Bladder microvascular endothelial cell (primary cell): ENCODE measurements at places on chromosomes 5 and 9. TPM values are rescaled to one million over a fixed set of nuclear protein-coding genes. Genes with fewer than 3 reads are reported as not detected.

Gene ANKS6
- total RNA-seq: 6.8 and 11.1 TPM in 2 replicates

Gene PCDHGA3
- total RNA-seq: 0.32 and 0.82 TPM in 2 replicates

Gene BRINP1
- total RNA-seq: 0.06 and 0.16 TPM in 2 replicates

Gene CMYA5
- total RNA-seq: 0.06 TPM in 1 of 2 replicates, not detected in the other

Gene SPATA31C1
- total RNA-seq: not detected in 2 replicates

Gene DAP
- total RNA-seq: 23.2 and 35.0 TPM in 2 replicates

Gene SLC1A3
- total RNA-seq: 0.06 and 0.49 TPM in 2 replicates

Gene PCDHA9
- total RNA-seq: 0.06 TPM in 1 of 2 replicates, not detected in the other

Gene MED27
- 8.7 and 12.5 TPM in 2 replicates for total RNA-seq

Gene CEL
- total RNA-seq: under 0.01 and 0.44 TPM in 2 replicates

Gene ARHGEF39
- 0.65 and 1.5 TPM in 2 replicates for total RNA-seq

Gene PRDM9
- not detected in 2 replicates for total RNA-seq

Gene ROR2
- under 0.01 TPM in 1 of 2 replicates, not detected in the other for total RNA-seq

Gene RAB14
- 21.4 and 55.1 TPM in 2 replicates for total RNA-seq

Gene PCDHAC2
- total RNA-seq: 0.19 and 0.32 TPM in 2 replicates

Gene FRMD3
- total RNA-seq: 2.2 and 3.2 TPM in 2 replicates
